ENCODE measurements at places on chromosomes 6 and 20.

DNA sequence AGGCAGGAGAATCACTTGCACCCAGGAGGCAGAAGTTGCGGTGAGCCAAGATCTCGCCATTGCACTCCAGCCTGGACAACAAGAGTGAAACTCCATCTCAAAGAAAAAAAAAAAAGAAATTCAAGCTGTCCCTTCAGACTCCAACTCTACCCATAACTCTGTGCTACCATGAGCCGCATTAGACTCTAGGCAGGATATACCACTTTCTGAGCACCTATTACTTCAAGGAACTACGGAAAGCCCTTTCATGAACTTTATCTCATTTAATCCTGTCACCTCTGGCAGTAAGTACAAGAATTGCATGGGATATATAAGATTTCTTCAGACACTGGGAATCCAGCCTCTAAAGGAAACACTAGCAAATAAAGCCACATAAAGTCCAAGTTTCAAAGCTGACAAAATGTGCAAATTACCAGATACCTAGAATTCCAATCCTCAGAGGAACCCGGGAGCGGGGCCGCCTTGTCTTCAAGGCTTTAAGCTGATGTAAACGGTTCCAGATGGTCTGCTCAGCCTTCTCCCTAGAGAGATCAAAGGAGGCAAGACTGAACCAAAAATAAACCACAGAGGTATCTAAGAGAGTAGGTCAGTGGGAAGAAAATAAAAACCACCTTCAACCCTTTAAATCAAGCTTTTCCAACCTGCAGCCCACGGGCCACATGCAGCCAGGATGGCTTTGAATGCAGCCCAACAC is 9.4 kb downstream of the CDK5RAP1 start:
- no peak for DNase-seq

GRCh38 chr6:43838276-43839036 is 68.4 kb downstream of the VEGFA start:
- DNase-seq, result no peak

- DNase-seq, result no peak
Observed at GRCh38 chr6:165585060-165585459, 78.0 kb downstream of the PDE10A start.

GRCh38 chr20:20005342-20005741 is 11.8 kb upstream of the NAA20 start:
- no peak for DNase-seq

GRCh38 chr6:121285041-121285440 is 49.2 kb downstream of the TBC1D32 start:
- DNase-seq, result no peak

DNA sequence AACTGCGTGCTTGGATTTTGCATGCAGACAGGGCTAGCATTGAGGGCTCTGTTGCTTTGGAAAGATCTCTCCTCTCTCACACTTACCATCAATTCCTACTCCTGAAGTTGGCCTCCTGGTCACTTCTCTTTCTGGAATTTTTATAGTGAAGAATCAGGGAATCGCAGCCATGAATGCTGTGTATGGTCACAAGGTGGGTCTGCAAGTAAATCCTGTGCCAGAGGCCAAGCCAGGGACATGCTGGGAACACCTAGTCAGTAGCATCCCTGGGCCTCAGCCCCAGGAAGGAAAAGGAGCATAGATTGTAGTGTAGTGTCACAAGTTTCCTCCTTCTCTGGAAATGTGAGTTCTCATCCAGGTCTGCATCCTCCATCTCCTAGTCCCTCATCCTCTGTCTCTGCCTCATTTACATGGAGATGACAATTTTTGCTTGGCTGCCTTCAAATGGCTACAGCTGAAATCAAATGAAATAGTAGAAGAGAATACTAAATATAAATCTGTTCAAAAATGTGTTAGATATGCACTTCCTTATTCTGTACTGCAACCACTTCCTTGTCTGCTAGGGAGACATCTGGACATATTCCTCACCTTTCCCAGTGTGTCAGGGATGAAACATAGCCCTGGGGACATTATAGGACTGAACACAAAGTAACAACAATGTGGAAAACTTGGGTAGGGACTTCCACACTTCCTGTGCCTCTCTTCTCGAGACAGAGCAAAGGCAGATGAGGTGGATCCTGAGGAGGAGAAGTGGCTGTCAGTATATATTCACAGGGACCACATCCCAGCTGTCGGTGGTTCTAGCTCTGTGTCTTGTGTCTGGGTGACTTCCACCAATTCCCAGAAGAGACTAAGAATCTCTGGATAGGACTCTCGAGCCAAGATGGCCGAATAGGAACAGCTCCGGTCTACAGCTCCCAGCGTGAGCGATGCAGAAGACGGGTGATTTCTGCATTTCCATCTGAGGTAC is 17.0 kb downstream of the CST9 start:
- DNase-seq, result no peak

DNA sequence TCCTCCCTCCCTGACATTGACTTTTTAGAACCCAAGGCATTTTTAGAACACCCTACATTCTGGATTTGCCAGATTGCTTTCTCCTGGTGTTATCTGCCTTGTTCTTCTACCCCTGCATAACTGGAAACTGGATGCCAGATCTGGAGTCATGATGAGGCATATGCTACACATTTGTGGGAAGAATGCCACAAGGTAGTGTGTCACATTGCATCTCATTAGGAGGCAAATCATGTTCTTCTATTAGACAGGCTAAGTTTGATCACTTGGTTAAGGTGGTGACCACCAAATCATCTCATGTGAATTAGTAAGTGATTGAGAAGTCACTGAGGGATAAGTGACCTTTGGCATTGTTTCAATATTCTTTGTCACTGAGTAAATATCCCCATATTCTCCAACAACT is 12.9 kb upstream of the NKX2-2 start:
- peak; percentile 5 for DNase-seq

DNA sequence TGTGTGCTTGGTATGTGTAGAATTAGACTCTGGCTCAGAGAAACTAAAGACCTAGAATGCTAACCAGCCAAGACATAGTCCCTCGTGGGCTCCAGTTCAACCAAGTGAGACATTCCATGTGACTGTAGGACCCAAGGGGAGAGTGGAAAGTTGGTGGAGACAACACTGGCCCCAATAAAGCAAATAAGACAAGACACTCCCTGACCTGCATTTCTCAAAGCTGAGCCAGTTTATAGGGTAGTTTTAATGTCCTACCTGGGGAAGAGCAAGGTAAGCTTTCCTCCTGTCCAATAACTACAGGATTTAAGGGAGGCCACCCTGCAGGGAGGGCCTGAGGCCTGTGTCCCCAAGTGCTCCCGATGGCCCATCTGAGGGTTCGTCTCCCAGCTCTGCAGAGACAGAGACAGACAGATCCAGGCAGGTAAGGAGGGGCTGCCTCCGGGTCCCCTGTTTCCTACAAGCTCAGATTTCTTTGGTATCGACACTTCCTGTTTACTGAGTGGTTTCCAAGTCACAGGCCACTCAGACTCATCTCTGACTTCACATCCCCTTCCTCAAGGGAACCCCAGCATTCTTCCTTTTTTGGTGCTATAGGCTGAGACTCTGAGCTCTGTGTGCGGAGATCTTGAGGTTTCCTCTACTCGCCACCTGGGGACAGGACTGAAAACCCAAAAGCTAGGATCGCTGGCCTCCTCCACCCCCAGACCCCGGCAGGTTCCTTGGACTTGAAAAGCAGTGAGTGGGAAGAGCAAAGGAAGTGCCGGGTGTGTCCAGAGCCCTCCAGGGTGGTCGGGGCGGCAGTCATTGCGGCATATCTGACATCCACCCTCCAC is 92.4 kb downstream of the PRND start:
- DNase-seq, result peak; percentile 86

- no peak for DNase-seq
Observed at GRCh38 chr20:62943396-62943795, 5.4 kb downstream of the GID8 start.

- no peak for DNase-seq
Observed at GRCh38 chr6:136600818-136601217, 50.6 kb upstream of the MAP7 start.

GRCh38 chr6:73854998-73855718 is 159.2 kb downstream of the CD109 start:
- DNase-seq, result no peak

Measured in activated CD8-positive, alpha-beta memory T cell treated with anti-CD3 and anti-CD28 coated beads, Interleukin-2, amount 10 ng/mL, durations not matched to agents 7 days and 5 days (primary cell).